Fibroblast of skin of right quadriceps (primary cell): ENCODE measurements at places on chromosomes 1 and 21.

DNA sequence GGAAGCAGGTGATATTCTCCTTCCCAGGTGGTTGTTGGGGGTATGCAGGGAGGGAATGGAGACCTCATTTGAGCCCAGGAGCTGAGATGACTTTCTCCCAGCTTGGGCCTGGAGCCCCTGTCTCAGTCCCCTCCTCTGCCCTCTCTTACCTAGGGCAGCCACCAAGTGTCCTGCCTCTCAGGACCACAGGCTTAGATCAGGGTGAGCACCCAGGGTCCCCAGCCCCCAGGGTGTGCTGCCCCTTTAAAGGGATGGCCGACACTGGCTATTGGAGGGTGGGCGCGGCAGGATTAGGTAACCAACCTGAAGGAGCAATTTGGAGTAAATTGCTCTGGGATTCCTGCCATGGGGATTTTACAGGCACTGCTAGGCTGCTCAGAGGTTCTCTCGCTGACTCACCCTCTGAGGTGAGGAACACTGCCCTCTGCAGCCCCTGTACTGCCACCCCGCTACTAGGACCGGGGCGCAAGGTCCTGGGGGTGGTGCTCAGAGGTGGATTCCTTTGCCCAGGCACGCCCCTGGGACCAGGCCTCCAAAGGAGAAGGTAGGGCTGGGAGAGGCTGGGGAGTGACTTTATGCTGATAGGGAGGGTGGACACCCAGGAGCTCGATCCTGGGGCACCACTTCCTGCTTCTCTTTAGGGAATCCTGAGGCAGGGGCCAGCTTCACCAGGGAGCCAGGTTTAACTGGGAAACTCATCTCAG is 1.5 kb downstream of the RPS6KA1 start:
- peak; percentile 53 for DNase-seq

GRCh38 chr1:116097626-116098025 is 13.6 kb upstream of the MAB21L3 start:
- DNase-seq: no peak

DNA sequence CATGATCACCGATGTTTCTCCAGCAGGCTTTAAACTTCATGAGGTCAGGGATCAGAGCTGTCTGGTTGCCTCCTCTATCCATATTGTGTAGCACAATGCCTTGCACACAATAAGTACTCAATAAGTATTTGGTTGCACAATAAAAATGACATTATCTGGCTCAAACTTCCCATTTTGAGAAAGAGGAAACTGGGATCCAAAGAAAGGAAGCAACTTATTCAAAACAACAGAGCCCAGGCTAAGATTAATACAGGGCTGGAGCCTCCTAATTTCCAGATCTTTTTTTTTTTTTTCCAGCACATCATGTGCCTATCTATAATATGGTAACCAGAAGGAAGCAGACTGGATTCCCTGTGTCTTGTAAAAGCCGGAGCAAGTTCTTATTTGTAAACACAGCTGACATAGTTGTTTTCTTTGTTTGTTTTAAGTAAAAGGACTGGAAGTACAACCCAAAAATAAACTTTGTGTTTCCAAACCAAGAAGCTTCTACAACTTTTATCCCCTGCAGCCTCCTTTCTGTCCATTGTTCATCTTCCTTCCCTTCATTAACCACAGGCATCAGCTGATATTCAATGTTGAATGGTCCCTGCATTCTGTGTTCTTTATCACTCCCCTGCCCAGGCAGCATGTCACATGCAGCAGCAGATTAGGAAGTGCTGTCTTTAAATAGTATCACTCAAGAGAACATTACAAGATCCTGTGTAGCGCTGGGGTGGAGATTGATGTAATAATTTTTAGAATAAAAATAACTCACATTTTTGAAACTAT is 71.2 kb upstream of the HOOK1 start:
- no peak for DNase-seq

DNA sequence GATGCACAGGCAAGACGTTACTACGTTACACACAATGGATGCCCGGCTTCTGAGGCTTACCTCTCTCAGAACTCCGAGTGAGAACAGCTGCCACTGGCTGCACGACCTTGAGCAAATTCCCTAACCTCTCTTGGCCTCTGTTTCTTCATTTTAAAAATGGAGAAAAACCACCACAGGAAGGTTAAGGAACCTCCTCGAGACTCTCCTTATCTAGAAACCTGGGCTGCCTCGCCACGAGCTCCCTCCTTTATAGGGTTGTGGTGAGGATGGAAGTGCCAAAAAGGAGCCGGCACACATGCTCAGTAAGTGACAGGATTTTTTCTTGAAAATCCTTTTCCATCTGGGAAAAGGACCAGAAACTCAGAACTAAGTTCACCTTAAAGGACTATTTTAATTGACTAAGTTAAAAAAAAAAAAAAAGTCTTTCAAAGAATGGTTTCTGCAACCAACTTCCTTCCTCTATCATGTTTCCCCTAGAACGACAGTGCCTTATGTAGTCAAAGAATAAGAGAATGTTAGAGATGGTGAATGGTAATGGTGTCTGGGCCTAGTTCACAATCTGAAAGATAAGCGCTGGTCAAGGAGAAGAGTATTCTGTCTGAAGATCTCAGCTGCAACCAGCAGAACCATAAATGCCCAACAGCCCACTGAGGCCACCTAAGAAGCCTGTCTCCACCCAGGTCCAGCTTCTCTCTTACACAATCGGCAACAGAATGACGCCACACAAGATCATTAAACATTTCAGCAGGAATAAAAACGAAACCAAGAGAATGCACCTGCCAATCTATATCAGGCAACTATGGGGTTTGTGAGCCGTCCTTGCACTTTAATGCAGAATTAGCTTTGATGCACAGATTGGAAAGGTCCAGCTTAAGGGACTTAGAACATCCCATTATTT is 64.9 kb downstream of the SLC45A1 start:
- no peak for DNase-seq

DNA sequence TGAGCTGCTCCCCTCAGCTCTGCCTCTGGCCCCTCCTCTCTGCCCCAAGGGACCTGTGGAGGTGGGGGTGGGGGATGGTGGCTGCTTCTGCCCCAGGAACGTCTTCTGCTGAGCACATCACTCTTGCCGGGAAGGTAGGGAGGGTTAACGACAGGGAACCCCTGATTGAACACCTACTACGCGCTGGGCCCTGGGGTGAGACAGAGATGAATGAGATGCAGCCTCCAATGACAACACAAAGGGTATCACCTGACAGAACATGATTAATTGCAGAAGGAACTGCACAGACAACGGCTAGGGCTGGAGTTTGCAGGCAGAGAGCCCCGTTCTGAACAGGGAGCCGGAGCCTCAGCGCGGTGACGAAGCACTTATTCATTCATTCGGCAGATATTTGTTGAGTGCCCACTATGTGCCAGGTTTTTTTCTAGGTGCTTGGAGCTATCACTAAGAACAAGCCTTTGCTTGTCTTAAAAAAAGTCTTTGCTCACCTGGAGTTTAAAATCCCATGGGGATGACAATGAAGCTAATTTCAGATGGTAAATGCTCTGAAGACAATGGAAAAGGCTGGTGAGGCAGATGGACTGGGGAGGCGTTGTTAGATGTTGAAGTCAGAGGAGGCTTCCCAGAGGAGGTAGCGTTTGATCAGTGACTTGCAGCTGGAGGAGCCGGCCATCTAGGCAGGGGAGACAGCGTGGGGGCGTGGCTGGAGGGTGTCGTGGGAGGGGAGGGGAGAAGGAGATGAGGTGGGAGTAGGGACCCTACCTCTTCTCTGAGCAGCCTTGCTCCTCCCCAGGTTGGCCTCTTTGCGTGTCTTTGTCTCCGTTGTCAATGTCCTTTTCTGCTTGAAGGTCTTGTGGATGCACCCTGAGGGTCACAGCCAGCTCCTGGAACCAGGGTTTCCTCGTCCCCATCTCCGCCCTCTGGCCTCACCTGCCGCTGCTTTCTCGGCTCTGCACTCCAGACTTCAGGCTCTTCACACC is 103.1 kb upstream of the CSF3R start:
- DNase-seq: no peak

- no peak for DNase-seq
Measured at GRCh38 chr1:24639881-24640280, 3.2 kb upstream of the SRRM1 start.

GRCh38 chr1:201032408-201032807 is 8.9 kb upstream of the KIF21B start:
- DNase-seq: no peak

GRCh38 chr1:21961799-21962198 is 15.0 kb upstream of the CELA3B start:
- no peak for DNase-seq
